ENCODE measurements at places on chromosomes 3 and 15.

- DNase-seq = no peak
Observed at GRCh38 chr15:48800811-48801455, 9.9 kb downstream of the CEP152 start.

- no peak for DNase-seq
Observed at GRCh38 chr15:84872009-84872910, 12.2 kb upstream of the SLC28A1 start.

- no peak for DNase-seq
Observed at GRCh38 chr3:9606108-9606507, 43.2 kb upstream of the MTMR14 start.

- DNase-seq = no peak
Observed at GRCh38 chr3:4829031-4829394, 150.2 kb upstream of the BHLHE40 start.

DNA sequence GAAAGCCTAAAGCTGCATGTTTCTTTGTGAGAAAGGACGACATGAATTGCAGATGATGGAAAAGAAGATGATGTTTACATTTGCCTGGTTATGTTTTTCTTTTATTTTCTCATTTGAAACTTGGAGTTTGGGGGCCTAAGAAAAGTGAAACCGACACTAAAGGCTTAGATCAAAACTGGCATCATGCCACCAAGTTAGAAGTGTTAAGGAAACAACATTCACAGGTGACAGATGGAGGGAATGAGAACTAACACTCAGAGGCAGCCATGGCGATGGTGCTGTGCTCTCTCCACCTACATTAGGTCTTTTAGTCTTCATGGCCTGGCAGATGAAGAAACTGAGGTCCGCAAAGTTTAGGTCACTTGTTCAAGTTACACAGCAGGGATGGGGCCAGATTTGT, 923.6 kb downstream of the TUSC7 start:
- no peak for DNase-seq

- peak; percentile 4 for DNase-seq
Observed at GRCh38 chr15:23857028-23857641, 170.0 kb upstream of the NDN start.

GRCh38 chr3:166123576-166123975, 286.4 kb upstream of the BCHE start:
- no peak for DNase-seq

DNA sequence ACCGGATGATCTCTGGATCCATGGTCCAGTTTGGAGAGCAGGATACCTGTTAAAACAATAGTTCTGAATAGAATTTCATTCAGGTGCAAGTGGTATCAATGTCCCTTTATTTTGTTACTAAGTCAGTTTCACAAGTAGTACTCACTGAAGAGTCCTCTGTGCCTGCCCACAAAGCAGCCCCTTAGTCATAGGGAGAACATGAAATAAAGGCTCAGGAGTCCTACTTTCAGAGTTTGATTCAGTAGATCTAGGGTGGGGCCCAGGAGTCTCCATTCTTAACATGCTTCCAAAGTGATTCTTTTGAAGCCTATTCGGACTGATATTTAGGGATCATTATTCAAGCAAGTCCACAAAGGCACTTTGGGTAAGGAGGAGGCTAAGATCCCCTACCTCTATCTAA, 79.8 kb upstream of the ACKR4 start:
- no peak for DNase-seq

DNA sequence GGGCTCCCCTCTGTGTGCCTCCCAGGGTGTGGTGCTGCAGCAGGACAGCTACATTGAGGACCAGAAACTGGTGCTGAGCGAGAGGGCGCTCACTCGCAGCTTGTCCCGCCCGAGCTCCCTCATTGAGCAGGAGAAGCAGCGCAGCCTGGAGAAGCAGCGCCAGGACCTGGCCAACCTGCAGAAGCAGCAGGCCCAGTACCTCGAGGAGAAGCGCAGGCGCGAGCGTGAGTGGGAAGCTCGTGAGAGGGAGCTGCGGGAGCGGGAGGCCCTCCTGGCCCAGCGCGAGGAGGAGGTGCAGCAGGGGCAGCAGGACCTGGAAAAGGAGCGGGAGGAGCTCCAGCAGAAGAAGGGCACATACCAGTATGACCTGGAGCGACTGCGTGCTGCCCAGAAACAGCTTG, 53.7 kb downstream of the KLHL25 start:
- DNase-seq = no peak

DNA sequence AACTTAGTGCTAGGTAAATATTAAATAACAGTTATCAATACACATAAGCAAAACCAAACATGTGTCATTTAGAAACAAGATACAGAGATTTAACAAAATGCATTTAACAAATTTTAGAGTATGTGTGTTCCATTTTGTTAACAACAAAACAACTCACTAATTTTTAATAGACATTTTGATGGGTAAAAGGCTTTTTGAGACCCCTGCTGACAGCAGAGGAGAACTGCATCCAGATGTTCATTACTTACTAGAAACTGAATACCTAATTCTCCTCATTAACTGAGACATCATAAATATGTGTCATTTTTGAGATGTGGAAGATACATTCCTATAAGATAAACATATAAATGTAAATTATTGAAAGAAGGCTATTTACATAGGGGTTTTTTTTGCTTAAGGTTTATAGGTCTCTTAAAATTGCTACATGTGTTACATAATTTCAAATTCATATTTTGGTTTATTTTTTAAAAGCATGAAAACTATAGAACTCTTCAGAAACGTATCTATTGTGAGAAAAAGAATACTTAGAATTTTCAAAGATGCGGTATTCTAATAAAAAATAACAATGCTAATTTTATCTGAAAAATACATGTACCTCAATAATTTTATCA, 1009.8 kb downstream of the TUSC7 start:
- no peak for DNase-seq

DNA sequence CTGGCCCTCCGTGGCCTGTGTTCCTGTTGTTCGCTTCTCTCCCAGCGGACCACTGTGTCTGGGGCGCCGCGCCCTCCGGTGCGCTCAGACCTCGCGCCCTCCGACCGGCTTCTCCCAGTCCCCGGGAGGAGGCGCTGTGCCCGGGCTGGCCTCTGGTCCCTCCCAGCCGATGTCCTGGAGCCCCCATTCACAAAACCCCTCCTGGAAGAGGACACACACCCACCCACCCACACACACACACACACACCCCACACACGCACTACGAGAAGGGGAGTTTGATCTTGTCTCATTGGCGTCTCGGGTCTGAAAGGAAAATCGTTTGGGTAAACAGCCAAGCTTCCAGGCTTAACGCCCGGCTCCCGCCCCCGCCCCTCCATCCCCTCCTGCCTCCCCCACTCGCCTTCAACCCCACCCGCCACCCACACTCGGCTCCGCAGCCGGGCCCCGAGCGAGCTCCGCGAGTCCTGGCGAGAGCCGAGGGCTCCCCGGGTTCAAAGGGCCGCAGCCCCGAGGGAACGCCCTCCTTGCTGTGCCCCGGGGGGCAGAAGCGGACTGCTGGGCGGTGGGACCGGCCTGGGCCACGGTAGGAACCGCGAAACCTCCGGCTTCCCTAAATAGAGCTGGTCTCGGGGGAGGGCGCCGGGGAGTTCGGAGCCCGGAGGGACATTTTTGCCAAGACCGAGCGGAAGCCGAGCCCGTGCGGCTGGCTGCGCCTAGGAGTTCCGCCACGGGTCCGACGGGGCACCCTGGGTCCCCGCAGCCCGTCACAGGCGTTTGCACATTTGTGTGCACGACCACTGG, 23.6 kb downstream of the NR2F2 start:
- no peak for DNase-seq

DNA sequence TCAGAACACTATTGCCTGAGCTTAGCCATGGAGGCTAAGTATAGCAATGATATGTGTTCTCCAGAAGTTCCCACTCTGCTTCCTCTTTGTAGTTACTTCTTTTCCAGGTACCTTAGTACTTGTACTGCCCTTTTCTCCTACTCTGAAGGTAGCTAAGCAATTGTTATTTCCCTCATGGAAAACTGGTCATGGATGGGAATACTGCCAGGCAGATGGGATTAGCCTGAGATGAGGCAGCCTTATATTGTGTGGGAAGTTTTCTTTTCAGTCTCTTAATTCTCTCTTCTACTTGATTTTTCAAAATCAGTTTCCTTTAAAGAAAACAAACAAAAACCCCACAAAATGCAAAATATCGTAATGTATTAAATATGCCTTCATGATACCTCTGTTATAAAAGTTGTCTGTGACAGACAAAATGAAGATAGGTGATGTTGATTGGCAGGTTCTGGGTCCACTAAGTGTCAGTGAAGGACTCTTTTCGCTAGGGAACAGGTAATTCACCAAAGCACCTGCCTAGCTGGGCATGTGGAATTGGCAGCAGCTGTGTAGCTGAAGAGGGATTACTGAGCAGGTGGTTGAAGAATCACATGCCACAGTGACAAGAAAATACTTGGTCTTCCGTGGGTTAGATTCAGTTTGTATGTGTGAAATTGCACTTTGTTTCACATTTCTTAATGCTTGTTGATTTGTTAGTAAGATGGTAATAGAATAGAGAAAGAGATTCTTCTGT, 4.1 kb downstream of the ZNF609 start:
- DNase-seq = no peak

- DNase-seq = no peak
Observed at GRCh38 chr15:78146425-78147154, 2.6 kb upstream of the IDH3A start.

DNA sequence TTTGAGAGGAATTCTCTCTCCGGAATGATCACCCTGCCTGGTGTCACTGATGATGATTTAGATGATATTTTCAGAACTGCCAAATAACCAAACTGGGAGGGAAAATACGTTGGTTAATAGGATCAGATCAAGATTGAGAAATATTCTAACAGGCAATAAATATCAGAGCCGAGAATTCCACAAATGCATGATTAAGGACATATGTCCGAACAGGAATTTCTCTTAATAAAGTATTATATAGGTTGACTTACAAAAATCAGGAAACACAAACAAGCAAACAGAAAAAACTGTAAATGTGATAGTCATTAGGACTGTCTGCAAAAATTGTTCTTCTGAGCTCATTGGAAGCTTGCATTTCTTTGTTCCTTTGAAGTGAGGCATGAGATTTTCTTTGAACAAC, 75.1 kb upstream of the PHLDB2 start:
- DNase-seq = no peak

DNA sequence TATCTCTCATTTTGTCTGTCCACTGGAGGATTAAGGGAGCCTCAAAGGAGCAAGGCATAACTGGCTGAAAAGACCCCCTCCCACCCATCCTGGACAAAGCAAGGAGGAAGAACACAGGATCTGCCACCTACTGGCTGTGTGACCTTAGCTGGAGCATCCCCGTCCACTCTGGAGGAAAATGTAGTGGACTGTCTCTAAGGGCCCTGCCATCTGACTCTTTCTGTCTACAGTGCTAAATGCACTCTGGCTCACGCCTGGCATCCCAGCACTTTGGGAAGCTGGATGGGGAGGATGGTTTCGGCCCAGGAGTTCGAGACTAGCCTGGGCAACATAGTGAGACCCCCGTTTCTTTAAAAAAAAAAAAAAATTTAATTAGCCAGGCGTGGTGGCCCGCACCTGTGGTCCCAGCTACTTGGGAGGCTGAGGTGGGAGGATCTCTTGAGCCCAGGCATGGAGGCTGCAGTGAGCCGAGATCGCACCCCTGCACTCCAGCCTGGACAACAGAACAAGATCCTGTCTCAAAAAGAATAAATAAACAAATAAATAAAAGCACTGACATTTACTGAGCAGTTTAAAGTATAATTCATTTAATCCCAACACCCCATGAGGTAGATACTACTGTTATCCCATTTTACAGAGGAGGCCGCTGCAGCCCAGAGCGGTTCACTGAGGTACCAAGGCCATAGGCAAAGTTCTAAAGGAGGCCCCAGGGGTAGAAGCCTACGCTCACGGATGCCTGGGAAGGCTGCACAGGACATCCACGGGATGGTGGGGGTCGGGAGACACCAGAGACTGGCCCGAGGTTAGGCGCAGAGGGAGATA, 1.1 kb downstream of the TBC1D2B start:
- DNase-seq = no peak

- no peak for DNase-seq
Observed at GRCh38 chr3:28267984-28268849, 26.8 kb downstream of the CMC1 start.

GRCh38 chr15:99502182-99502581, 63.6 kb upstream of the MEF2A start:
- DNase-seq = no peak

DNA sequence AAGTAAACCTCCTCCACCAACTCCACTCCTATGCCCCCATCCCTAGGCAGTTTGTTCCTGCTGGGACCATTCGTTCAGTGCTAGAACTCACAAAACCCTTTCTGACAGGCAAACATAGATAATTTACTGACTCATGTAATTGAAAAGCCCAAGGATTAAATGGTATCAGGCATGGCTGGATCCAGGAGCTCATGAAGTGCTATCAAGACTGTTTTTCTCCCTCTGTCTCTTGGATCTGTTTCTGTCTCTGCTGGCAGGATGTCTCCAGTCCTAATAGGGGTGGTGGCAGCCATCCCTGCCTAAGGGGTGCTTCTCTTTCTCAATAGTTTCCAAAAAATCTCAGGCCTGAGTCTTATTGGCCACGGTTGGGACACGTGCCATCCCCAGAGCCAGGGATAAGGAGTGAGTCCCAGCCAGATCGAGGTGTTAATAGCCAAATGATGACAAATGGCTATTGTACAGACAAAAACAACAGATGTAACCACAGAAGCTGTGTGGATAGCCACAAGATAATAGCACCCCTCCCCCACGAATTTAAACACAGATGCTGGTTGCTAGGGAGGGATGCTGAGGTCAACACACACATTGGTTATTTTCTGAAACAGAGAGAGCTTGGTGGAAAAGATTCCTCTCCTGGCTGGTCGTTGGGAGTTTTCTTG, 168.6 kb downstream of the SHQ1 start:
- no peak for DNase-seq

- DNase-seq = no peak
Observed at GRCh38 chr15:85642065-85642692, 152.5 kb downstream of the KLHL25 start.

- no peak for DNase-seq
Observed at GRCh38 chr3:194945508-194945907, 259.8 kb downstream of the FAM43A start.

GRCh38 chr15:65056868-65057548, 10.8 kb downstream of the RASL12 start:
- no peak for DNase-seq

Measured in GDM1 (cell line).